ENCODE measurements at places on chromosomes 4 and X.

DNA sequence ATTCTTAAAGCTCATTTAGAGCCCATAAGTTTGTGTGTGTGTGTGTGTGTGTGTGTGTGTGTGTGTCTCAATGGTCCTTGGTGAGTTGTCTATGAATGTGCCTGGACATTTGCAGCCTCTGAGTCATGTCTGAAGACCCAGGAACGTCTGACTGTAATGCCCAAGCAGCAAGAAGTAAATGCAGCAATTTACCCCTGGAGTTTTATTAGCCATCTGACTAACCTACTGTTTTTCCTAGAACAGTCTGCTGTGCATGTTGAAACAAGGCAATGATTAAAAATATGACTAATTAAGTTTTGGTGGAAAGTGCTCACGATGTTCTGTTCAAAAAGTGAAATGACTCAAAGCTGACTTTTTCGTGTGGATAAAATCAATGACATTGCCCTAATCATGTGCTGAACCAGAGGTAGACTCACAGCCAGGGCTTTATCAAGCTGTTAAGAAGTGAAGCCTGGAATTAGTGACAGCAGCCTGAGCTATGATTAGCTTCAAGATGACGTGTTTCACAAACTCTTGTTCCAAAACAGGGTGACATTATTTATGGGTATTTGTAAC is 201.6 kb downstream of the CPE start:
- no peak for DNase-seq

DNA sequence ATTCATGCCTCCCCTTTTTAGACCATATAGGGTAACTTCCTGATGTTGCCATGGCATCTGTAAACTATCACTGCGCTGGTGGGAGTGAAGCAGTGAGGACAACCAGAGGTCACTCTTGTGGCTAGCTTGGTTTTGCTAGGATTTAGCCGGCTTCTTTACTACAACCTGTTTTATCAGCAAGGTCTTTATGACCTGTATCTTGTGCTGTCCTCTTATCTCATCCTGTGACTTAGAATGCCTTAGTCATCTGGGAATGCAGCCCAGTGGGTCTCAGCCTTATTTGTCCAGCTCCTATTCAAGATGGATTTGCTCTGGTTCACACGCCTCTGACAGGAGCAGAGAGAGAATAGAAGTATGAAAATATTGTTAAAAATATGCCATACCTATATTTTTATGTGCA is 355.7 kb downstream of the ADGRL3 start:
- no peak for DNase-seq

DNA sequence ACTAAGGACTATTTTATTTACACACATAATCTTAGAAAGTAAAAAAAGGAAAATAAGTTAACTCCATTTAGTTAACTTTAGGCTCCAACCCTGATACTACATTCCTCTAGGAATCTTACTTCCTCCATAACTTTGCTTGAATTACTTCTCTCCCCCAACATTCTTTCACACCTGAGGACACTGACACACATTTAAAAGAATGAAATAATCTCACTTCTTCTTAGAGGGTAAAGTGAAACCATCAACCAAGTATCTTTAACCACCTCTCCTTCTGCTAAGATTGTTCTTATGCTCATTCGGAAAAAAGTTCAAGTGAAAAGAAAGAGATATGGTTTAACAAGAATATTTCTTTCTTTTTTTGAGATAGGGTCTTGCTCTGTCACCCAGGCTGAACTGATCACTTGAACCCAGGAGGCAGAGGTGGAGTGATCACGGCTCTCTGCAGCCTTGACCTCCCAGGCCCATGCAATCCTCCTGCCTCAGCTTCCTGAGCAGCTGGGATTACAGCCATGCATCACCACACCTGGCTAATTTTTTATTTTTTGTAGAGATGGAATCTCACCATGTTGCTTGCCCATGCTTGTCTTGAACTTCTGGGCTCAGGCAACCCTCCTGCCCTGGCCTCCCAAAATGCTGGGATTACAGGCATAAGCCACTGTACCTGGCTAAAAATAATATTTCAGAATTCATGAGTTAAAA is 28.5 kb downstream of the SLC25A4 start:
- no peak for DNase-seq

GRCh38 chr4:128793859-128794672 is 15.4 kb upstream of the JADE1 start:
- no peak for DNase-seq

- no peak for DNase-seq
Observed at GRCh38 chr4:67580577-67580976, 22.1 kb downstream of the STAP1 start.

- DNase-seq: peak; percentile 45
Observed at GRCh38 chrX:37686369-37686995, 891 bp downstream of the XK start.

GRCh38 chr4:64409300-64409699 is at the start of gene TECRL:
TSS of gene TECRL (minus strand) at chr4:64409450. CDS start at chr4:64409351, 99 bp downstream.
- no peak for DNase-seq
